Effector memory CD4-positive, alpha-beta T cell (primary cell): ENCODE measurements at places on chromosomes 2 and 18.

- no peak for DNase-seq
Measured at GRCh38 chr2:225756198-225756597, 356.7 kb downstream of the NYAP2 start.

GRCh38 chr2:162821176-162821575, 17.4 kb downstream of the KCNH7 start:
- DNase-seq = no peak

DNA sequence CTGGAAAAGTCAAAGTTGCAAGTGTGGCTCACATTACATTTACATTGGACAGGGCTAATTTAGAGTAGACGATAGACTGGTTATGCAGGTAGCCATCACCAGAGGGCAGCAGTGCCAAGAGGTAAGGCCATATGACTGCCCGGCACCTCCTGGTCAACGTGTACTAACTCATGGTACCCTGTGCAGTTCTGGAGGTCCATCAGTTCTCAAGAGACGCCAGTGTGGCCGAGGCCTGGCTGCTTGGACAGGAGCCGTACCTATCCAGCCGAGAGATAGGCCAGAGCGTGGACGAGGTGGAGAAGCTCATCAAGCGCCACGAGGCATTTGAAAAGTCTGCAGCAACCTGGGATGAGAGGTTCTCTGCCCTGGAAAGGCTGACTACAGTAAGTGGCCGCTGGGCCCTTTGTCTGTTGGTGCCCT, 65.8 kb upstream of the EML6 start:
- no peak for DNase-seq

DNA sequence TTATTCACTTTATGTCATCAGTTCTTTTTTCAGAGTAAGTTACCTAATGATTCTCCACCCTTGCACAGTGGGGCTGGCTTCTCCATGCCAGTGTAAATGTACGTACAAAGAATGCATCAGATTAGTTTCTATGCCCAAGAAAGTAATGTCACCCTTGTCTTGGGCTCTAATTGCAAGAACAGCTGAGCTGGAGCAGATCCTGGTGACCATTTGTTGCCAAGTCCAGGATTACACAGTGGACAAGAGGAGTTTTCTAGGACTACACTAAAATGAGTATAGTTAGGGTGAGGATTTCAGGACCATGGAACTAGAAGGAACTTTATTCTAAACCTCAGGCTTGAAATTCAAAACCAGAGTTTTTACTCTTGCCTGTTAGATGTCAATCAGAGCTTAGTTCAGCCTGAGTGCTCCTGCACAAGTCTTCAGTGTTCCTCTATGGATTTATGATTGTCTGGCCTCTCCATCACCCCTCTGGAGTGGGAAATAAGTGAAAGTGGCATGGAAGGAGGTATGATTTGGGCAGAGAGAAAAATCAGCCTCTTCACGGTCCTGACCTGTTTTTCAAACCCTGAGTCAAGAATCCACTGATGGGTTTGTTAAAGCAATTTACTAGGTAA, 29.8 kb downstream of the PCBP1 start:
- DNase-seq = no peak

GRCh38 chr18:34075963-34076860, 148.5 kb downstream of the NOL4 start:
- no peak for DNase-seq

GRCh38 chr2:218067523-218067922, 1.5 kb upstream of the RUFY4 start:
- no peak for DNase-seq

GRCh38 chr2:181393472-181393871, 63.7 kb upstream of the ITGA4 start:
- DNase-seq = no peak

GRCh38 chr2:68850524-68850923, 20.7 kb downstream of the BMP10 start:
- no peak for DNase-seq

DNA sequence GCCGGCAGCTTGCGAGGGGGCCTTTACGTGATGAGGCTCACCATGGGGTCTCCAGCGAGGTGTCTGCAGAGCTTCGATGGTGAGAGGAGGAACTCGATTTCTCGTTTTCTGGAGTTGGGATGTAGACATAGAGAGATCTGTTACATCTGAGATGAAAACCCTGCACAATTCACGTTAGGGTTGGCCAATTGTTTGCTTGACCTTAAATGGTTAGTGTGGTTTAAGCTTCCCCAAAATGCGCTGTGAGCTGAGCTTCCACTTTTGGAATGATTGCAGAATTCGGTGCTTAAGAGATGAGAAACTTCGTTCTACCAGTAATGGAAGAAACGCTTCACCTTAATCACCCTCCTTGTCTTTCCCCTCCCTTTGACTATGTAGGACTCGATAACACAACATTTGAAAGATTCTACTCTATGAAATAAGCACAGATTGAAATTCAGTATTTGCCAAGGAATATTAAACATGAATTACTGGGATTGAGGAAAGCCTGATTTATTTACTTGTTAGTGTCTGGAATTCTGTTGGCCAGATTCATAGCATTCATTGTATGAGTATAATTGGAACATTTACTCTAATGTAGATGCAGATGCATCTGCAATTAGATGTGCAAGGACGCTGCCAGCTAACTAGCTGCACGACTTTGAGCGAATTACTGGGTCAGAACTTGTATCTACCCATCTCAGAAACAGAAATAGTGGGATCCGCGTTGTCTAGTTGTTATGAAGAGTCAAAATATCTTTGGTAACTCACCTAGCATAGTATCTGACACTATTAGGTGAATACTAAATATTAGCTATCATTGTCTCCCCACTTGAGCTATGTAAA, 1.6 kb upstream of the KLF7 start:
- DNase-seq = no peak

DNA sequence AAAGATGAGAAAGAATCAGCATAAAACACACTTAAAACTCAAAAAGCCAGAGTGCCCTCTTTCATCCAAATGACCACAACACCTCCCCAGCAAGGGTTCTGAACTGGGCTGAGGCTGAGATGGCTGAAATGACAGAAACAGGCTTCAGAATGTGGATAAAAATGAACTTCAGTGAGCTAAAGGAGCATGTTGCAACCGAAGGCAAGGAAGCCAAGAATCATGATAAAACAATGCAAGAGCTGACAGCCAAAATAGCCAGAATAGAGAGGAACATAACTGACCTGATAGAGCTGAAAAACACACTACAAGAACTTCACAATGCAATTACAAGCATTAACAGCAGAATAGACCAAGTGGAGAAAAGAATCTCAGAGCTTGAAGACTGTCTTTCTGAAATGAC, 12.2 kb upstream of the PSMA8 start:
- DNase-seq = no peak

GRCh38 chr18:2984091-2984490, 28.9 kb downstream of the LPIN2 start:
- no peak for DNase-seq

GRCh38 chr2:69584127-69584889, 59.2 kb downstream of the AAK1 start:
- no peak for DNase-seq

DNA sequence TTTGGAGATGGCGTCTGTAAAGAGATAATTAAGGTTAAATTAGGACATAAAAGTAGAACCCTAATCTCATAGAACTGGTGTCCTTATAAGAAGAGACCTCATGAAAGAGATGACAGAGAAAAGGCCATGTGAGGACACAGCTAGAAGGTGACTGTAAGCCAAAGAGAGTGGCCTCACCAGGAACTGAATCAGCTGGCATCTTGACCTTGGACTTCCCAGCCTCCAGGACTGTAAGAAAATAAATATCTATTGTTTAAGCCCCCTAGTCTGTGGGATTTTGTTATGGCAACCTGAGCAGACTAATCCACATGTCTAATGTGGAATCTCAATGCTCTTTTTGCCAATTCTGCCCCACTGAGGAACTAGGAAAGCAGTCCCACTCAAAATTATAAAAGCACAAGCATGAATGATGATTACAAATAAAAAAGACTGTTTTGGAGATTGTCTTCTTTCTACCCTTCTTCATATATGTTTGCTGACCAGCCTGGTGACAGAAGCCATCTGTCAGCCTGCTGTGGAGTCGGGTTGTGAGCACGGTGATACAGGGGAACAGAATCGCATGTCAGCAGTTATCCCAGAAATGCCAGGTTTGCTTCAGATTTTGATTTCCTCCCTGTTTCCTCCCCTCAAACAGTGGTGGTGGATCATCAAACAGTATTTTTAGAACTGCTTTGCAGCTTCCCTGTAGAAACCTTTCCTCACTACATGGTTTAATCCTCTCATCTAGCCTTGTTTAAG, 54.2 kb downstream of the INPP4A start:
- DNase-seq = no peak

GRCh38 chr2:66840321-66841002, 405.5 kb downstream of the MEIS1 start:
- no peak for DNase-seq

DNA sequence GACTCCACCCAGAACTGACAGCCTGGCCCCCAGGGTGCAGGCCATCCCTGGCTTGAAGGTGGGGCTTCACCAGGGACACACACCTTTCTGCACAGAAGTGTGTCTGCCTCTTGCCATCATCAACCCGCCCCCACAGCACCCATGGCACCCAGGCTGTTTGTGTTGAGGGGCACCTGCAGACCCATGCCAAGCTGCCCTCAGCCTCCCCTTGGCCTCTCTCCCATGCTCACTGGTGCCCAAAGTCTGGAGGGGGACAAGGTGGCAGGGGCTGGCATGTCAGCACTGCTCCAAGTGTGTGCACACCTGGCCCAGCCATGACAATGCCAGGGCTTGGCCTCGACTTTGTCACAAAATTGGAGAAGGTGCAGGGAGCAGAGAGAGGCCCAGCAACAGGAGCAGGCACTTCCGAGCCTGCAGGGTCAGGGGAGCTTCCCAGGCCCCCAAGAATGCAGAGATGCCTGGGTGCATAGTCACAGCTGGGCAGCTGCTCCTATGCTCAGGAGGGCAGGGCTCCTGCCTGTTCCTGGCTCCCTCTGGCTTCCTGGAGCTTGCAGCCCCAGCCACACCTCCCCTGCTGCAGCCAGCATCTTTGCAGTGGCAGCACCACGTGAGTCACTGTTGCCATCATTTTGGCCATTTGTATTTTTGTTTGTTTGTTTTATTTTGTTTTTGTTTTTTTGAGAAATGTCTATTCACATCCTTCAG, 280.6 kb upstream of the UBE2E3 start:
- DNase-seq = no peak

DNA sequence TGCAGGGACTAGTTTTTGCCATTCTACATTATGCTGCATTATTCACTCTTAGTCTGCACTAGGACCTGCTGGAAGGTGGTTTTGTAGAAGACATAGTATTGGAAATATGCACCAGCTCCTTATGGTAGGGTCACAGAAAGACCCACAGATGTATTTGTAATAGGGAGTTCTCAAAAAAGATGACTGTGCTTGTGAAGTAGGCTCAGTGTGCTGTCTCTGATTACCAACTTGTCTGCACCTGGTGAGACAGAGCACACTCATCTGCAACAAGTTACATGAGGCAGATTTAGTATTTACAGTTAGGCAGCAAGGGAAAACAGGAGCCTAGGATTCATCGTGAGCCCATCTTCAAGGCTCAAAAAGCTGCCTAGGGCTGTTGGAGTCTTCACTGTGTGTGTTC, 29.4 kb downstream of the RHBDD1 start:
- no peak for DNase-seq

GRCh38 chr2:145012806-145013205, 492.9 kb upstream of the ZEB2 start:
- DNase-seq = no peak

GRCh38 chr2:45860136-45861121, 209.0 kb downstream of the PRKCE start:
- DNase-seq = no peak

- DNase-seq = no peak
Measured at GRCh38 chr2:238754259-238754658, 93.6 kb upstream of the TWIST2 start.

DNA sequence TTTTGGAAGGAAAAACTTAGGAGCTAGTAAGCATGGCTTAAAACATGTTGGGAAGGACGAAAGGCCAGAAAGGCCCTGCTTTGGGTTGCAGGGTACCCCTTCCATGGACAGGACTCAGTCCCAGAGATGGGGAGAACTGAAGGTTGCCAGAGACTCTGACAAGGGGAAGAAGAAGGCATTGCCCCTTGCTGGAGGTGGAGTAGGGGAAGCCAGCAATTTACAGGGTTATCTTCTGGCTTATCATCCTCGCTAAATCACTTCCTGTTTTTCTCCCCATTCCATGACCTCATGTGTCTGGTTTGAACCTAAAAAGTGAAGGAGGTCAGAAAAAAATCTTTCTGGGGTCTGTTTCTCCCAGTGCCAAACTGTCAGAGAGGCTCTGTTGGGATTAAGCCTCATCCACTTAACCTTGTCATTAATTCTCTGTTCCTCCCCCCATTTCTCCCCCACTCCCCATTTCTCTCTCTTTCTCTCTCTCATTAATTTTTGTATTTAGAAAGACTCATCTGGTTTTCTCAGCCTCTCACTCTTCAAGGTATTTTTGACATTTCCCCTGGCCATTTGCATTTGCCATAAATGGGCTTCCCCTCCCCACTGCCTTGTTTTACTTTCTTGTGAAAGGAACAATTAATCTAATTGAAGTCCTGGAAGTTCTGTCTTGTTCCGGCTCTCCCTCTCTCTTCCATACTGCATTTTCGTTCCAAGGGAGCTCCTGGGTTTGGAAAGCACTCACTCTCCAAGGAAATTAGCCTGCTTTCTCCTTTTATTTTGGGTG, 17.4 kb downstream of the NRP2 start:
- DNase-seq = no peak

- no peak for DNase-seq
Measured at GRCh38 chr18:76461692-76462325, 33.2 kb downstream of the ZNF516 start.

- no peak for DNase-seq
Measured at GRCh38 chr18:26307161-26307773, 81.0 kb downstream of the TAF4B start.

DNA sequence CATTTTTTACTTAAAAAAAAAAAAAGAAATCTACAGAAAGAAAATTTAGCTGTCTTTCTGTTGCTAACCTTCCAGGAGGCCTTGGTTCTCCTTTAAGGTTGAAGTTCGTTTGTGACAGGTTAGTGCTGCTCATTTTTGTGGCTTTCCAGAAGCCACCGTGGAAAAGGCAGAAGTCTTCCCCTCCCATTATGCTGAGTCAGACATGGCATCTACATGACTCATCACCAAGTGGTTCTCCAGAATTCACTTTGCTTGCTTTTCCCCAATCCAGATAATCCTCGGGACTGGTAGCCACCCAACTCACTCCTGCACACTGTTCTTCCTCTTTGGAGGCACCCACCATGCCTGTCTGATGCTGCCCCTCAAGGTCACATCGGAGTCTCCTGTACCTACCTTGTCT, 228.7 kb downstream of the PIK3C3 start:
- no peak for DNase-seq

DNA sequence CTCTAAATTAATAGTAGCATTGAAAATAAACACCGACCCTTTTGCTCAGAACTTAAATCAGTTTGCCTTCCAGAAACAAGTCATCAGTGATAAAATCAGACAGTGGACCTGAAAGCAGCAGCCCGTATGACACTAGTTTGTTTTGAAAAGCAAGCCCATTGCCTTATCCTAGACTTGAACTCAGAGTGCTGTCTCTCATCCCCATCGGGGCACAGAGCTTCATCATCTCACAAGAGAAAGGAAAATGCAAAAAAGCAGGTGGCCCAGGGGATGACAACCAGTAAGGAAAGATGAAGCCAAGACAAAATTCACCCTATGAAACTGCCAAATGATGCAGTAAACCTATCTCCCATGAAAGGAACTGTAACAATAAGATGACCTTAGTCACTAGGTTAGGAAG, 71.2 kb downstream of the CERKL start:
- no peak for DNase-seq

GRCh38 chr2:44707945-44708660, 233.4 kb upstream of the SIX3 start:
- no peak for DNase-seq

- DNase-seq = no peak
Measured at GRCh38 chr2:179344970-179345369, 80.3 kb upstream of the SESTD1 start.

- DNase-seq = no peak
Measured at GRCh38 chr2:43075054-43075593, 151.3 kb downstream of the ZFP36L2 start.
